ENCODE measurements at places on chromosomes 7 and 10.

DNA sequence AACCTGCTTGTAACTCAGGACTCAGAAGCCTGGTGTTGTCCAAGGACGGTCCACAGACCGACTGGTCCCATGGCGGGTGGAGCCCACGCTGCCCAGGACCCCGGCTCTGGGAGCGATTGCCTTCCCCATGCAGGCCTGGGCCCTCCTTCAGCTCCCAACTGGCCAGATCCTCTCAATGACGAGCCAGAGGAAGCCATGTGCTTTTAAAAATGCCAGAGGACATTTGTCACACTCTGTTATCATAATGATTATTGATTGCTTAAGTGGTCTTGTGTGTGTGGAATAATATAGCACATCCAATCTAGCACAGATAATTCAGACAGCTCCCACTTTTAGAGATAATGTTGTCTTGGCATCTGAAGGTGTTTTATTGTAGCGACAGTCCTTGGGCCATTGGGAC, 22.6 kb upstream of the OGDHL start:
- DNase-seq = peak; percentile 67

GRCh38 chr7:117383483-117384189, 43.7 kb downstream of the ASZ1 start:
- no peak for DNase-seq

DNA sequence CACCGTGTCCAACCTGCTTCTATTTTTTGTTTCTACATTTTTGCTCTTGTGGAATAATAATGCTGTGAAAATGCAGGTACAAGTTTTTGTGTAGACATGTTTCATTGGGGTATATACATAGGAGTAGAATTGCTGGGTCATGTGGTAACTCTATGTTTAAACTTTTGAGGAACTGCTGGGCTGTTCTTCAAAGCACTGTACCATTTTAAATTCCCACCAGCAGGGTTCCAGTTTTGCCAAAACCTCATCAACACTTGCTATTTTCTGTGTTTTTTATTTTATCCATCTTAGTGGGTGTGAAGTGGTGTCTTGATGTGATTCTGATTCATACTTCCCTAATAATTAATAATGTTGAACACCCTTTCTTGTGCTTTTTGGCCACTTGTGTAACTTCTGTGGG, 138.6 kb downstream of the RGS10 start:
- no peak for DNase-seq

DNA sequence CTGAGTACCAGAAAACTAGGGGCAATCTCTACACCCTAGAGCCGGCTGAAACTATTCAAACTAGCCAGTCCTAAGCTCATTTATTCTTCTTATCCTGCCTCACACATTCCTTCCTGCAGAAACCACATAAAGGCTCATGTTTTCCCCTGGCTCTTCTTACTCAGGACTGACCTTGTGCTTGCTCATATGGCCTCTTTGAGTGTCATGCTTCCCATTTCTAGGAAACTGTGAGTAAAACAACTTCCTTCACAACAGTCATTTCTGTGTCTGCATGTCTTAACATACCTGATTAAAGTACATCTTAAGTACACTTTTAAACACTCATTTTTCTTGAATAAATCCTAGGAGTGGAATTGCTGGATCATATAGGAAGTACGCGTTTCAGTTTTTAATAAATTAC, 52.3 kb upstream of the KIAA1217 start:
- DNase-seq = no peak

DNA sequence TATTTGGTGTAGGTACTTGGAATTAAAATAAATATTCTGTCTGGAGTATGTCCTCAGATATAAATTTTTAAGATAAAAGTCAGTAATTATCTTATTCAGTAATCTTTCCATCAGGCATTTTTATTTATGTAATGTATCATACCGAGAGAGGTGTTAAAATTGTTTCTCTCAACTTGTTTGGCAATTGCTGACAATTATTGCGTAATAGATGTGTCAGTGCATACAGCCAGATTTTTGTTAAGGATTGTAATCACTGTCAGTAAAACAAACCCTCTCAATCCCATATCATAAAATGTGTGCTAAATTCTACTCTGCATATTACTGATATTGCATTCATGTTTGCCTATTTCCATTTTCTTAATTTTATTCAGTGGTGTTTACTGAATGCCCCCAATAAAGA, 69.2 kb downstream of the CNTNAP2 start:
- no peak for DNase-seq

- DNase-seq = peak; percentile 31
Measured at GRCh38 chr7:95794917-95795515, 22.7 kb downstream of the DYNC1I1 start.

- peak; percentile 13 for DNase-seq
Measured at GRCh38 chr7:55250313-55250712, 114.8 kb upstream of the LANCL2 start.

DNA sequence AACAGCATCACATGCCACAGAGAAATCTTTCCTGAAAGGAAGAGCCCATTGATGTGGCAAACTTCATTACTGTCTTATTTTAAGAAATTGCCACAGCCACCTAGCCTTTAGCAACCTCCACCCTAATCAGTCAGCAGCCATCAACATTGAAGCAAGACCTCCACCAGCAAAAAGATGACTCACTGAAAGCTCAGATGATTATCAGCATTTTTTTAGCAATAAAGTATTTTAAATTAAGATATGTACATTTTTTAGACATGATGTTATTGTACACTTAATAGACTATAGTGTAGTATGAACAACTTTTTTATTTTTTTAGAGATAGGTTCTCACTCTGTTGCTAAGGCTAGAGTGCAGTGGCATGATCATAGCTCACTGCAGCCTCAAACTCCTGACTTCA, 14.8 kb downstream of the STEAP1B start:
- no peak for DNase-seq

DNA sequence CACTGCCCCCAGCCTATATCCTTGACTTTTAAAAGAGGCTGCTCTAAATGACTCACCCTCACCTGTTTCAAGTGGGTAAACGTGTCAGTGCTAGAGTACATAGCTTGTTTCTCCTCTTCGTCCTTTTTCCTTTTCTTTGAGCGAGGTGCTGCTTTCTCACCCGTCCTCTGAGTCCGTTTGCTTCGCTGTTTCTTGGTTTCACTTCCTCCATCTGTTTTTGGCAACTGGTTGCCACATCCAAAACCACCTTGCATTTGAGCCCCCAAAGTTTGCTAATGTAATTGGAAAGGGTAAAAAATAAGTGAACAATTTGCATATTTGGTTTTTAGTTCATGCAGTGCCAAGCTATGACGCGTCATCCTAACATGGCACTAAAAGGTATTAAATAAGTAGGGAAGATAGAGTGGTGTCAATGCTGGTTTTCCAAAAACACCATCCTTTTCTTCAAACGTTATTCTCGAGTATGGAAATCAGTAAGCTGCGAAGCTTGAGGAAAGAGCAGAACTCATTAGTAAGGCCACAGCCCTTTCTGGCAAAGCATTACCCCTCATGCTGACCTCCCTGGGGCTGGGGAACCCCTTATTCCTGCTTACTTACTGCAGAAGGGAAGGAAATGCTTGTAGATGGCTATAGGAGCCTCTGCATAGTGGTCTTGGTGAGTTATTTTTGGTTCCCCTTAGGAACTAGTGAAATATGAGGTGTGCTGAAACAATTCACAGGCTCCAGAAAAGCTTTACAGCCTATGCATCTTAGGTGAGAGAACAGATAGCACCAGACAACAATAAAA, 133.5 kb downstream of the GALNT11 start:
- no peak for DNase-seq

- no peak for DNase-seq
Measured at GRCh38 chr10:30455816-30456215, 21.8 kb downstream of the MAP3K8 start.

DNA sequence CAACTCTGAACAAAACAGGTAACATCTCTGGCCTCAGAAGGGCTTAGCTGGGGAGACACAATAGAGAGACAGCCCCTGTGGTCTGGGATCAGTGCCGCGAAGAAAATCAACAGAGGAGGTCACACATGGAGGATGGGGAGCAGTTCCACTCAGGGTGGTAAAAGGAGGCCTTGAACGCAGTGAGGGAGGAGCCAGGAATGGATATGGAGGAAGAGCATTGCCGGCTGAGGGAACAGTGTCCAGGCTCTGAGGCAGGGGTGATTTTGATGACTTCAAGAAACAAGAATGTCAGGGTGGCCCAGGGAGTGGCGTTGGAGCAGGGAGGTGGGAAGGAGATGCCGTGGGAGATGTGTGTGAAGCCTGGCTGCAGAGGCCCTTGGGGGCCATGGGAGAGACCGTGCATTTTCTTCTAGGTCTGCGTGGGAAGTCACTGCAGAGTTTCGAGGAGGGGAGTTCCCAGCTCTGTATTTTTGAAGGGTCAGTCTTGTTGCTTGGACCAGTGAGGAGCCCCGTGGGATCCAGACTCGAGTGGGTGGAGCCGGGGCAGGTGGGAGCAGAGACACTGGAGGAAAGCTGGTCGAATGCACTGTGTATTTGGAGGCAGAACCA, 35.7 kb upstream of the SH2D4B start:
- no peak for DNase-seq

- DNase-seq = no peak
Measured at GRCh38 chr10:24128066-24128730, 80.7 kb upstream of the KIAA1217 start.

GRCh38 chr7:80136261-80137055, 1.8 kb downstream of the GNAI1 start:
- no peak for DNase-seq

GRCh38 chr10:124602646-124603365, 141.2 kb downstream of the LHPP start:
- no peak for DNase-seq

GRCh38 chr10:100746784-100747455, 1.5 kb downstream of the PAX2 start:
- DNase-seq = no peak

DNA sequence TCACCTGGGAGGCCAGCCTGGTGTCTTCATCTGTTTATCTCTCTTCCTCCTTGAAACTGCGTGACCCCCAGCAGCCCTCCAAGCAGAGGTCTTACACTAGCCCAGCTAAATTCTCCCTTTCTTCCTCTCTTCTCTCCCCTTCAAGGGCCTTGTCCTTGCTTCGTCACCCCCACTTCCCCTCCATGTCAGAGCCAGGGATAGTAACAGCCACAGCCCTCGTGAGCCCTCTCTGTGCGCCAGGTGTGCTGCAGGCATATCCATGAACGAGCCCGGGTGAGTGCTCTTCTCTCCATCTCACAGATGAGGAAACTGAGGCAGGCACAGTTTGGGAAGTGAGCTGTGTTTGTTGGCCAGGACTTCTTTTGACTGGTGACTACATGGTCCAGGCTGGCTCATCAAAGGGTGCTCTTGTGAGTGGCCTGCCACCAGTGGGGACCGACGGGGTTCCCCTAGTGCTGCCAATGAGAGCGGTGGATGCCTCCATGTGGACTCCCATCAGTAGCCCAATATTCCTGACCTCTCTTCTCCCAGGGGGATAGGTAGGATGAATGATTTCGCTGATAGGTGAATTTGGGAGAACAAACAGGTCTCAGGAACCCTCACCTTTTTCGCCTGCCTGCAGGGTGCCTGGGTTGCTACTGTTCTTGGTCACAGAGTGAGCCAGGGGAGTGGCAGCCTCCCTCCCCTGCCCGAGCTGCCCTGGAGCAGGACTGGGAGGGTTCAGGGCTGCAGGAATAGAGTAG, 38.1 kb downstream of the ADRA2A start:
- no peak for DNase-seq

GRCh38 chr7:92790992-92791391, 45.4 kb downstream of the CDK6 start:
- DNase-seq = no peak

GRCh38 chr7:44177570-44178131, 11.6 kb downstream of the GCK start:
- DNase-seq = peak; percentile 7

GRCh38 chr10:88417387-88418030, 165.6 kb downstream of the RNLS start:
- DNase-seq = no peak

DNA sequence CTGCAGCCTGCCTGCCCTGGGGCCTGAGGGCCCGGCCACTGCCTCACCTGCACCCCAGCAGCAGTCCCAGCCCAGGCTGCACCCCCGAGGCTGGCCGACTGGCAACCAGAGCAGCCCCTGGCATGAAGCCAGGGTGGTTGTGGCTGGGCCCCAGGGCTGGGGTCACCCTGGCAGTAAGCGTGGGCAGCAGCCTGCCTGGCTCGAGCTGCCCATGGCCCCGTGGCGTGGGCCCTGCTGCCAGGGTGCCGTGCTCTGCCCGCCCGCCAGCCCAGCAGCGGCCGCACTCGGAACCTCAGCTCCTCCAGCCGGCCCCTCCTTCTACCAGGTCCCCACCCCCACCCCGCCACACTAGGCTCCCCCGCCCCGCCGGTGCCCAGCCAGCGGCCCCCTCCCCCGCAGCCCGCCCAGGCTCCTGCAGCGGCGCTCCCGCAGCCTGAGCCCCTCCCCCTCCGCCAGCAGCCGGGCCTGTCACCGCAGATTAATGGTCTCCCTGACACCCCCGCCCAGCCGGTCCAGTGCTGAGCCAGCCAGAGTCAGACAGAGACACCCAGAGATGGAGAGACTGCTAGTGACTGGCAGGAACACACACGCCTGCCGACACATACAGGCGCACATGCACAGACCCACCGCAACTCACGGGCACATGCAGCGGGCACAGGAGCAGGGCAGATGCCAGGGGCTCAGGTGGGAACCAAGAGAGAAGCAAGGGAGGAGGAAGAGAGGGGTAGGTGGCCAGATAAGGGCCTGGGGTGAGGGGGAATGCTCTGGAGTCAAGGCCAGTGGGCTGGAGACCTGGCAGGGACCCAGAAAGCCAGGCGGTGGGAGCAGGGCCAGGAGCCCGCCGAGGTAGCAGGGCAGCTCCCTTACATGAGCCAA, 22.4 kb downstream of the KCNH2 start:
- no peak for DNase-seq

GRCh38 chr7:114718861-114719260, 203.0 kb upstream of the MDFIC start:
- no peak for DNase-seq

DNA sequence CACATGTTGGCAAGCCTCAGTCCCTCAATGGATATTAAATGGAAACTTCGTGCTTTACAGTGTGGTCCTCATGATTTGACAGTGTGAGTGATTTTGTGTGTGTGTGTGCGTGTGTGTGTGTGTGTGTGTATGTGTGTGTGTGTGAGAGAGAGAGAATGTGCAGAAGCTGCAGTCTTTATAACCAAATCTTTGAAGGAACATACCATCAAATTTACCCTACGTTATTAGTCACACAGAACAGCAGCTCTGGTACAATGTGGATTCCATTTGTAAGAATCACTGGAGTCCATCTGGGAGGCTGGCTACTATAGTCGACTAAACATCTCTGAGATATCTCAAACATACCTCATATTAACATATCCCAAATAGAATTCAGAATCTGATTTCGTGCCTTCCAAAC, 928.0 kb upstream of the POT1 start:
- no peak for DNase-seq

GRCh38 chr10:36038316-36038955, 396.3 kb upstream of the FZD8 start:
- DNase-seq = no peak

Measured in NCI-H146 (cell line).